ENCODE measurements at places on chromosomes 12 and 14.

GRCh38 chr12:15131431-15131830, 89.8 kb downstream of the RERG start:
- DNase-seq = no peak

- DNase-seq = no peak
Observed at GRCh38 chr14:33940561-33941011, 10.3 kb downstream of the EGLN3 start.

GRCh38 chr12:101612160-101612916, 17.6 kb downstream of the MYBPC1 start:
- no peak for DNase-seq

GRCh38 chr12:113082486-113083148, 26.1 kb downstream of the DTX1 start:
- no peak for DNase-seq

- DNase-seq = no peak
Observed at GRCh38 chr14:101029668-101030290, 126.3 kb upstream of the RTL1 start.

GRCh38 chr14:102920998-102921304, 1.5 kb upstream of the AMN start:
- no peak for DNase-seq

DNA sequence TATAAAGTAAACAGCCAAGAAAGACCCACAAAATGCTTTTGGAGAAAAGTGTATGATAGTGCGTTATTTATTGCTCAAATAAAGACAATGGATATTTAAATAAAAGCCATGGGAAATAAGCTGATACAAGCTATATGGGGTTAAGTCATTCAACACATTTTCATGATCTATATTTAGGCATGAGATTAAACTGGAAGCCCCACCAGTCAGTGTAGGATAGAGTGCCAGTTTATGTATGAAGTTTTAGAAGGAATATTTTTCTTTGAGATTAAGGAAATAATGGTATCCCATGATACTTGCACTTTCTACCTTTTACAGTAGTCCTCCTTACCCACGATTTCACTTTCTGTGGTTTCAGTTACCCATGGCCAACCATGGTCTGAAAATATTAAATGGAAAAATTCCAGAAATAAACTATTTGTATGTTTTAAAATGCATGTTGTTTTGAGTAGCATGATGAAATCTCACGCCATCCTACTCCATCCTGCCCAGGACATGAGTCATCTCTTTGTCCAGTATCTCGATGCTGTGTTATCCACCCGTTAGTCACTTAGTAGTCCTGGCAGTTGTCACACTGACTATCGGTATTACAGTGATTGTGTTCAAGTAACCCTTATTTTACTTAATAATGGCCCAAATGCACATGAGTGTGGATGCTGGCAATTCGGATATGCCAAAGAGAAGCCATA, 22.3 kb downstream of the SYT1 start:
- no peak for DNase-seq

DNA sequence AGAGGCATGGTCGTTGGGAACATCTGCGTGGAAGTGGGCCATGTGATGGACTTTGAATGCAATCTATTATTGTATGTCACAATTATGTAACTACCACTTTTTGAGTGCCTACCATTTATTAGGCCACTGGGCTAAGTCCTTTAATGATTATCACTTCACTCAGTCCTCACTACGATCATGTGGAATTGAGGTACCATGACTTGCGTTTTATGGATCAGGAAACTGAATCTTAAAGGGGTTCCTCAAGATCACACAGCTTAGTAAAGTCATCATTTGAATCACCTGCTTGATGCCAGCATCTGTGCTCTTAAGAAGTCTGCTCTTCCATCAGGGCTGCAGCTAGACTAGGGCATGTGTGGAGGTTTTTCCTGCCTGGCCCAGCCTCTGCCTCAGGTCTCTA, 136.7 kb downstream of the DAD1 start:
- no peak for DNase-seq

DNA sequence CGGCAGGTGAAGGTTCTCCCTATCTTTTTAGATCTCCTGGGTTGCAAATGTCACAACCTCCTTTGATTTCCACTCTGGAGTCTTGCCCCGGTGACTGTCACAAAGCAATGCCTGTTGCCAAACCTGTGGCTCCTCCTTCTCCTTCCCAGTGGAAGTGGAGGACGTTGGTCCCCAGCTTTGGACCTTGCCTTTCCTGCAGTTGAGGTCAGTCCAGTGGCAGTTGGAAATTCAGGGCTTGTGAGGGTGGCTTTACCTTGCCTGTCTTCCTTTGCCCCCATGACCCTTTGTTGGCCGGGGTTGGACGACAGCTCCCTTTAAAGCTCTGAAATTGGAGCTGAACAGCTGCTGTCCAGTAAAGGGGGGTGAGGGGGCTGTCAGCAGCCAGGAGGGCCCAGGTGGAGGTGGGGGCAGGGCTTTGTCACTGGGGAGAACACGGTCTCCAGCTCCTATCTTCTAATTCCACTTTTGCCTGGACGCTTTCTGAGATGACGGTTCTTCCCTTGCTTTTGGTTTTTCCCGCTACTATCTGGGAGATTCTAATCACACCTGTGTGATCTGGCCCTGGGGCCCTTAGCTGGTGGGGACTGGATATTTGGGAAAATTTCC, 4.1 kb downstream of the TEAD4 start:
- no peak for DNase-seq

GRCh38 chr14:21978184-21978998, 304.8 kb upstream of the OR4E1 start:
- no peak for DNase-seq

DNA sequence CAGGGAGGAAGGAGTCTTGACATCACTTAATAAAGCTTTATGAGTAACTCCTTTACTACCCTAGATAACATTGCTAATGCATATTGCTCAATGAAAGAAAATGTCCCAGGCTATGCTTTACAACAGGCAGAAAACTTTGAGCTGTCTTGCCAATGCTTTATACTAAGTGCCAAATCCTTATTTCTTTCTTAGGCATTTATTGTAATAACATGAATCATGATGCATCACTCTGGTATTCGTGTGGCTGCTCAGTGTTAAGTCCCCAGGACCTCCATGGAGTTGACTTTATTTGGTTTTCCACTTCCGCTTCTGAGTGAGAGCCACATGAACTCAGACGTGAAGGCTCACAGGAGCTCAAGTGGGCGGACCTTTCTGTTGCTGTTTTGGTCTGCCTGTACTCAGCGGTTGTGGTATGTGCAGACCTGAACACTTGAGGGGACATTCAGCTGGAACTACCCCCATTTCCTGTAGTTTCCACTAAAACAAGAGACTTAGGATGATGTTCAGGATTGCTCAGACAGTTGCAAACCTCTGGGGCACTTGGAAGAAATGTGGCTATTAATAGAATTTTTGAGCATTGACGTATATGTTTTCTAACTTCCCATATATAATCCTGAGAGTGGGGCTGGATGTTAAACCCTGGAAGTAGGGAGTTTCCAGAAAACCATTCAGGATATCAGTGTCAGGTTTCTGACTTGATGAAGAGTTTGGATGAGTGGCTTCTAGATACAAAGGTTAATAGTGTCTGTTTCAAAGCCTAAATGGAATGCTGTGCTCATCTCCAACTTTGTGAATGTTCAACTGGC, 258.6 kb downstream of the MSRB3 start:
- DNase-seq = no peak

GRCh38 chr14:90111895-90112534, 50.2 kb downstream of the KCNK13 start:
- DNase-seq = no peak

GRCh38 chr12:63995512-63995911, 151.0 kb downstream of the SRGAP1 start:
- DNase-seq = no peak

DNA sequence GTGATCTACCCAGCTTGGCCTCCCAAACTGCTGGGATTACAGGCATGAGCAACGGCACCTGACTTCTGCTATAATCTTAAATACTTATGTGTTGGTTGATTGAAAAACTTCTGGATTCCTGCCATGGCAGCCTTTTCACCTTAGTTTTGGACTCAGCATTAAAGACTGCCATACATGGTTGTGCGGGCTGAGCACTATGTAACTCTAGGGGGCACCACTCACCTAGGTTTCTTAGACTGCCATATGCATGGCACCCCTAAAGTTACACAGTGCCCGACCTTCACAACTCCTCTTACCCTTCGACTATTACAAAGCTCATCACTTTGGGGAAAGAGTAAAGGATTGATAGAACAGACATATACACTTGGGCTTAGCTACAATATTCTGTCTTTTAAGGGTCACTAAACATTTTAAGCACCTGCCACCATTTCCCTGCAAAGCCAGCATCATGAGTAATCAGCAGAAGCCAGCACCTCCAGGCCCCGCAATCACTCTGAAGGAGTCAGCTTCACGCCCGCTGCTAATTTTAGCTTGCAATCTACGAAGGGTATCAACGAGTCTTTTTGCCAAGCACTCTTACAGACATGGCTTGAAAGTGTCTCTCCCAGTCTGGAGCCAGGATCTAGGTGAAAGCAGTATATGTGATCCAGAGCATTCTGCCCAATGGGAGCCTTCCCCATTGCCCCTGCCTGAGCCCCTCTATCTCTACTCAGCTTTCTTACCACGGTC, 59.8 kb downstream of the SUDS3 start:
- DNase-seq = no peak

GRCh38 chr12:28884904-28885679, 264.0 kb upstream of the FAR2 start:
- DNase-seq = no peak

DNA sequence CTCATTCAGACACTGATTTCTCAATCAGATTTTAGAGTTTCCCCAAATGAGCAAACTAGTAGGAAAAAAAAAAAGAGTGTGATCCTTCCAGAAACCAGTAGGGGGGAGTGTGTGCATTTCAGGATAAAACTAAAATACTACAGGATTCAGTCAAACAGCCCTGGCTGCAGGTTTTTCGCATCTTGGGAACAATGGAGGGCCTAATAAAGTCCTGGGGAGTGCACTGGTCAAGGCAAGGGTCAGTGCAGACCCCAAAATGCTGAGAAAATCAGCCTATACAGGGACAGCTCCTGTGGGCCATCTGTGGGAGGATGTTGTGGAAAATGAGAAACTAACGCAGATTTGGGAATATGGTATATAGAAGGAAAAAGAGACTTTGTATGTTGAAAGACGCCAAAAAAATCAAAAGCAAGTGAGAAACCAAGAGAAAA, 22.2 kb upstream of the ABCD4 start:
- DNase-seq = no peak

DNA sequence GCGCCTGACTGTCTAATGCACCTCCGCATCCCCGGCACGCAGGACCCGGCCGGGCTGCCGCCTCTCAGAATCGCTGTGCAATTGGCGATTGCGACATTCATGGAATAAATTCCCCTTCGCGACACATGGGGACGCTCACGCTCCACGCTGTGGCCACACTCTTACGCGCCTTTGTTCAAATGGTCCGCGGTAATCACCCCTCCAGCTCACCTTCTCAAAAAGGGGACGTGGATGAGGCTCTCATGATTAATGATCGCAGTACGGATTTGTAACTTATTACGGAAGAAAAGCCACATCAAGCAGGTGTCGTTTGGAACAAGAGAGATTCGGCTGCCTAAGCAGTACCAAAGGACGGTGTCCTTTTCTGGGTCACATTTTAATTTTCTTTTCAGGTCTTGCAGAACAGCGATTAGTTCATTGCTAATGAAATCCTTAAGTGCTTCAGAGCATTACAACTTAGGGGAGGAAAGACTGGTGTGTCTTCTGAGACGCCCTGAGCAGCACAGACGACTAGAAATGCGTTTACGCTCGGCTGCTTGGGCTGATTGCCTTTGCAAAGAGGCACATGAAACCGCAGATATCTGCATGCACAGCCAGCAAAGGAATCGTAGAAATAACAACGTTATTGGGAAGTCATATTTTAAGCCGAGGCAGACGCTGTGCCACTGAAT, 37.3 kb upstream of the ADGRD1 start:
- no peak for DNase-seq

- DNase-seq = no peak
Observed at GRCh38 chr12:117047810-117048584, 51.2 kb downstream of the TESC start.

GRCh38 chr14:41873686-41874317, 267.1 kb downstream of the LRFN5 start:
- DNase-seq = no peak

DNA sequence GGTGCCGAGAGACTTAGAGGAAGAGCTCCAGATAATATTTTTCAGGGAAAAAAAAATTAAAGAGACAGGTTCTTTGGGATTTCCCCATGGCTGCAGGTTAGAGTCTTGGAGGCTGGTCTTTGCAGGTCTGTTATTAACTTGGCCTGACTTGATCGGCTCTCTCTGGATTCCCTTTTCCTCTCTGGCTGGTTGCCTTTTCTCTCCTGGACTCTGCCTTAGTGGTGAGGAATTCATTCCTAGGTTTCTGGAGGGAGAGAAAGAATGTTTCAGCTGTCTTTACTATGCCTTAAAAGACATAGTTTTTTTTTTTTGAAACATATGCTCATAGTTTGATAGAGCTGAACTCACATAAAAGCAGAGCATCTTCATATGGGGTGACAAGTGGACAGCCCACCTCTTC, 336.3 kb downstream of the BMP4 start:
- DNase-seq = no peak

DNA sequence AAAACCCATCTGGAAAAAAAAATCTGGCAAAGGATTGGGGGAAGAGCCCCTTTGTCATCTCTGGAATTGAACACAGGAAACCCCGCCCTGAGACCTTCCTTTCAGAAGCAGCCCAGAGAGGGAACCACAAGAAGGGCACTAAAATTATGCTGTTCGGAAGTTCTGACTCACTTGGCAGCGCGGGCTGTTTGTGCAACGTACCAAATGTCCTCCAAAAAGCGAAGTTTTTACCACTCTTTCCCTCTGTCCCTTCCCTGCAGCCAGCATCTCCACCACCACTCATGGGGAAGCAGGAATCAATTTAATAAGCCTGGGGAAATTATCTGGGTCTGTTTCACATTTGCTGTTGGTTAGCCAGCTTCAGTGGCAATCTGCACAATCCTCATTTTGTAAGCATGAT, 3.2 kb upstream of the SYNE3 start:
- DNase-seq = peak; percentile 40

DNA sequence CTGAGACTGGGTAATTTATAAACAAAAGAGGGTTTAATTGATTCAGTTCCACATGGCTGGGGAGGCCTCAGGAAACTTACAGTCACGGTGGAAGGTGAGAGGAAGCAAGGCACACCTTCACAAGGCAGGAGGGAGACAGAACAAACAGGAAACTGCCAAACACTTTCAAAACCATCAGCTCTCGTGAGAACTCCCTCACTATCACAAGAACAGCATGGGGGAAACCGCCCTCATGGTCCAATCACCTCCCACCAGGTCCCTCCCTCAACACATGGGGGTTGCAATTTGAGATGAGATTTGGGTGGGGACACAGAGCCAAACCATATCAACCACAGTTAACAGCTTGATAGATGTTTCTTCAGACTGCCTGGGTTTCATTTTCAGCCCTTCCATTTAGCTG, 6.2 kb upstream of the GNPNAT1 start:
- DNase-seq = no peak

DNA sequence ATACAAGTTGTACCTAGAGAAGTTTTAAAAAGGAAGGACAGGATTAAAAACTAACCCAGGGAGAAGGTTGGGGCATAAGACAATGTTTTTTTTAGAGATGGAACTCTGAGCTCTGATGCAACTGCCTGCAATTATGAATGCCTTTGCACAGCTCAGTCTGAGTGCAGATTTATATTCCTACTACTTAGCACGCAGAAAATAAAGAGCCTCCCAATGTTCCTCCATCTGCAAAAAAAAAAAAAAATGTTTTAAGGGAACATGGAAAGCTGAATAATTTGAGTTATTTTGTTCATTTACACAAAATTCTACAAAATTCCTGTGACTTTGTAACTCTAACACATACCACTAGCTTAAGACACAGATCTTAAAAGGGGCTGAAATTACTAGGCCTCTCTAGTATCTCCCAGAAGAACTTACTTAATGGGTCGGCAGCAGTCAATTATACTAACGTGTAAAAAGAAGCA, 15.7 kb downstream of the CLIP1 start:
- no peak for DNase-seq

All from esophagus squamous epithelium (tissue), 5 donors.